ENCODE measurements at places on chromosomes 16 and 17. TPM values are rescaled to one million over a fixed set of nuclear protein-coding genes. Genes with fewer than 3 reads are reported as not detected.

The CA5A gene
- not detected for total RNA-seq

The HOXB7 gene
- total RNA-seq: not detected

The SOX9 gene
- total RNA-seq: not detected

The EPOP gene
- 1.2 TPM for total RNA-seq

The C16orf96 gene
- 0.38 TPM for total RNA-seq

The SECTM1 gene
- 0.18 TPM for total RNA-seq

The KRT26 gene
- not detected for total RNA-seq

The KRT38 gene
- total RNA-seq: not detected

The GGT6 gene
- total RNA-seq: not detected

The CRYBA1 gene
- total RNA-seq: not detected

The CETP gene
- total RNA-seq: 0.27 TPM

The KRT15 gene
- total RNA-seq: not detected

The DDX5 gene
- total RNA-seq: 2,312 TPM

The GAST gene
- total RNA-seq: not detected

The MYH13 gene
- not detected for total RNA-seq

The TRAPPC1 gene
- total RNA-seq: 93.4 TPM

The RNF157 gene
- 46.4 TPM for total RNA-seq
